ENCODE measurements at places on chromosomes 12 and 14.

DNA sequence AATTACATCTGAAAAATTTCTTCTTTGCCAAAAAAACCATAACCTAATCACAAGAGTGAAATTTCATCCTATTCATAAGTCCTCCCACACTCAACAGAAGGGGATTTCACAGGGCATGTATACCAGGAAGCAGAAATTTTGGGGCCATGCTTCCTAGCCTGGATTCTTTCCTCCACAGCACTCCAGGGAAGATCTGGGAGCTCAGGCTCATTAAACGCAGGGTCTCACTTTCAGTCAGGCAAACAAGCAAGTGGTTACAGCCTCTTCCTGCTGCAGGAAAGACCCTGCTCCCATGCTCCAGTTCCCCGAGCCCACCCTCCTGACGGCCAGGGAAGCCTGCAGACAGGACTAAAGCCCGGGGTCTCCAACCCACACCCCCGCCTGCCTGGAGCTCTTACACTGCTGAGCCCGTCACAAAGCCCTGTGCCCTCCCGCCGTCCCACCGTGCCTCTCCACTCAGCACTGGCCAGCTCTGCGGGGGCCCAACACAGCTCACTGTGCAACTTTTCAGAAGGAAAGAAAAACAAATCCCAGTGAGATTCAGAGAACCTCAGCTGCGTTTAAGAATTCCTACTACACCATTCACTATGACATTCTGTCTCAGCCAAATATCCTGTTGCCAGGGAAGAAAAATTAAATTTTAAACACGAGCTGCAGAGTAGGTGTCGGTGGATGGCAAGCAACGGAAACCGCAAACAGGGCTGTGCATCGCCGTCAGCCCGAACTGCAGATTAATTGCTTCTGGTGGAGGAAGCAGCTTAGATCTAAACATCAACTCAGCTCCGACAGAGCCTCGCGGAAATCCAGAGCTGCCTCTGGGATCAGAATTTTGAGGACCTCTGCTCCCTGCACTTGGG lies 106.7 kb upstream of the SFSWAP start:
- DNase-seq = no peak

GRCh38 chr14:76687611-76688382 lies 73.5 kb upstream of the VASH1 start:
- no peak for DNase-seq

DNA sequence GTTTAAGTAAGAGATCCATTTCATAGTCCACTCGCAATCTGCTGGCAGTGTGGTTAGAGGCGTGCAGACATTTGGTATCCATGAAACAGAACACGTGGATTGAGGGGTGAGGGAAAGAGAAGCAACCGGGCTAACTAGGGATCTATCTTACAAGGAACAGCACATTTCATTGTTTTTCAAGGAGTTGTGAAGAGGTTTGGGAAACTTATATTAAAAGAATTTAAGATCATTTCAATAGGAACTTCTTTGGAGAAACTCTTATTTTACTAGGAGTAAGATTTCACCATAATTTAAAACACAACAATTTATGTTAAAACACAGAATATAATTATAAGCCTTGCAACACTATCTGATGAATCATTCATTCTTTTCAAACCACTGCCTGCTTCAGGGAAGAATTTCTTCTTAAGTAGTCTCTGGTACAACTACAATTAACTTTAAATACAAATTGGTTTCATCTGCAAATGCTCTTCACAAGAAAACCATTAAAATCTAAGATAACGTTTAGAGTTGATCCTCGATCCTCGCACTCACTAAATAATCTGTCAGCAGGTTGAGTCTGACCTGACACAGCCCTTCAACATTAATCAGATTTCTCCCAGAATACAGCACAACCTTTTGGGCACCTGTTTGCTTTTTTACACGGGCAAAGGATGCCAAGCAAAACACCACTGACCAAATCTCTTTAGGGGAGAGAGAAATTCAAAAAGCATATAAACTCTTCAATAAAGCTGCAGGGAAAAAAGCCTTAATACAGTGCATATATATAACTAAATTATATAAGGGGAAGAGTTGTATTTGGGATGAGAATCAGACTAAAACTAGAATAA lies 27.3 kb downstream of the PPTC7 start:
- DNase-seq = peak; percentile 57

- no peak for DNase-seq
These were observed 73.5 kb downstream of the LRRK2 start for GRCh38 chr12:40298341-40298740.

DNA sequence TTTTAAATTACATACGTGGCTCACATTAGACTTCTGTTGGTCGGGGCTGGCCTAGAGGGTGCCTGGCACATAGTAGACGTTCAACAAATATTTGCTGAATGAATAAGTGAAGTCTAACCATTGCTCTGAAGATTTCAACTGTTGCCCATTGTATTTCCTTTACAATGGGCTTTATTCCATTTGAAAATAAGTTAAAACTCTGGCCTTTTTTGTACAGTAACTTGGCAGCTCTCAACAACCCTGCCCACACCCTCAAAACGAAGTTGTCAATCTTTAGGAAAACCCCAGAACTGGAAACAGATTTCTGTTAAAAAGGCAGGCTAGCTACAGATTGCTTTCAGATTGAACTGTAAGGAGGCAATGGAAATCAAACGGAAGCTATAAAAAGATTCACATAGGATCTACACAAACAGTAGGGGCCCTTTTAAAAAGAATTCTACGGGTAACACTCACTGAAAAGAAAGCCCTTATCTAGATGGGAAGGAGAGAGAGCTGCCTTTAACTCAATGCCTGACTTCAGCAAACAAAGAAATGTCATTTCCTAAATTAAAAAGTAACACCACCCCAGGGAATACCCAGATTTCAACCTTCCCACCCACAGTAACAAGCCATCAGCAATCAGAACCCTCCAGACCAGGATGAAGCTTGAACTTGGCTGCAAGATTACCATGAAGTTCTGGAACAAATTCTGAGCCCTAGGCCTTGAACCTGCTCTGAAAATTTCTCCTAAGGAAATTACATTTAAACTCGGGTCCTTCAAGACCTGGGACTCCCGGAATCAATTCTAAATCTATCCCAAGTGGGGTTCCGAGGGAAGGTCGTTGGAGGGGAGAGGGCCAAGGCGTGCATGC lies 1.4 kb downstream of the WSB2 start:
- peak; percentile 42 for DNase-seq

GRCh38 chr12:100017056-100017455 lies 32.3 kb upstream of the ANKS1B start:
- DNase-seq = no peak

- no peak for DNase-seq
These were observed 26.7 kb downstream of the ELK3 start for GRCh38 chr12:96220902-96221301.

Data from SK-N-MC (cell line).